ENCODE measurements at places on chromosomes 5 and 9. TPM values are rescaled to one million over a fixed set of nuclear protein-coding genes. Genes with fewer than 3 reads are reported as not detected.
A peak's percentile ranks its signal among the peaks of the same experiment; 100 is the strongest.

Gene PLPP6
- 12.7 TPM for total RNA-seq

Gene SAXO1
- 0.43 TPM for total RNA-seq

Gene PRELID1
- 80.5 TPM for total RNA-seq

Gene CDHR2
- total RNA-seq: 1.1 TPM

Gene SLC6A18
- total RNA-seq: not detected

Gene CBY3
- not detected for total RNA-seq

Gene F2RL2
- total RNA-seq: 3.3 TPM

Gene GRXCR2
- not detected for total RNA-seq

Gene ARL14EPL
- 0.25 TPM for total RNA-seq

Gene FOXD4L4
- 0.38 TPM for total RNA-seq

Gene SLC4A9
- 2.5 TPM for total RNA-seq

Gene GNA14
- 0.22 TPM for total RNA-seq

DNA sequence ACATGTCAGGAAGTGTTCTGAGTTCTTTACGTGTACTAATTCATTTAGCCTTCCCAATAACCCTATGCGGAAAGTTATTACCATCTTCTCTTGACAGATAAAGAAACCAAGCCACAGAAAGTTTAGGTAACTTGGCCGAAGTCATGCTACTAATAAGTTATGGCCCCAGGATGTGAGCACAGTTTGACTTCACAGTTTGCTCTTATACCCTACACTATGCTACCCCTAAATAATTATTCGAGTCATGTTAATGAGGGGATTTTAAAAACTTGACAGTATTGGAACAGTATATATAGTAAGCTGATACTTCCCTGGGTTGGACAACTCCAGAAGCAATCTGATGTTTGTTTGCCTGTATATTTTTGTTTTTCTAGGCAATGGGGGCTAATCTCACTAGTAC is 29.4 kb upstream of the PDCD1LG2 start:
- H3K4me1 ChIP-seq: no peaks in the 10 kb centered on the region
- H3K27ac ChIP-seq: no peak overlapping the region
- H3K4me3 ChIP-seq: no peak overlapping the region
- no peak for DNase-seq
- no peaks in the 10 kb centered on the region for H3K36me3 ChIP-seq
- no peaks in the 10 kb centered on the region for H3K27me3 ChIP-seq

DNA sequence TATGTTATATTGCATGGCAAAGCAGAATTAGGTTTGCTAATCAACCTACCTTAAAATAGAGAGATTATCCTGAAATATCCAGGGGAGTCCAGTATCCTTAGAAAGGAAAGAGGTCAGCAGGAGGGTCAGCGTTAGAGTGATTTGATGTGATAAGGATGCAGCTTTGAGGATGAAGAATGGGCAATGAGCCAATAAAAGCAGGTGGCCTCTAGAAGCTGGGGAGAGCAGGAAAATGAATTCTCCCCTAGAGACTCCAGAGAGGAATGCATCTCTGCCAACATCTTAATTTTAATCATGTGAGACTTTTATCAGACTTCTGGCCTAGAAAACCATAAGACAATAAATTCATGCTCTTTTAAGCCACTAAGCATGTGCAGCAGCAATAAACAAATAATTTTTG is 65.7 kb upstream of the SYK start:
- DNase-seq: no peak
- peaks cover 8% of the 10 kb centered on the region for H3K4me1 ChIP-seq
- peaks cover 4% of the 10 kb centered on the region for H3K27me3 ChIP-seq
- H3K27ac ChIP-seq: no peak overlapping the region
- no peak overlapping the region for H3K4me3 ChIP-seq

- no peak for DNase-seq
- no peaks in the 10 kb centered on the region for H3K36me3 ChIP-seq
- H3K27me3 ChIP-seq: no peaks in the 10 kb centered on the region
- H3K4me3 ChIP-seq: no peak overlapping the region
Observed at GRCh38 chr9:126955811-126956210, 41.2 kb downstream of the RALGPS1 start.

GRCh38 chr9:93010704-93011103 is 47.8 kb upstream of the SUSD3 start:
- H3K27ac ChIP-seq: no peak overlapping the region
- H3K36me3 ChIP-seq: peaks cover 25% of the 10 kb centered on the region
- peak; percentile 36 for DNase-seq
- no peaks in the 10 kb centered on the region for H3K27me3 ChIP-seq
- H3K4me1 ChIP-seq: no peaks in the 10 kb centered on the region

- H3K4me3 ChIP-seq: no peak overlapping the region
- H3K4me1 ChIP-seq: no peaks in the 10 kb centered on the region
- H3K27ac ChIP-seq: no peak overlapping the region
- DNase-seq: no peak
Observed at GRCh38 chr9:128643519-128644300, 12.9 kb downstream of the DYNC2I2 start.

- peaks cover 6% of the 10 kb centered on the region for H3K4me1 ChIP-seq
- no peaks in the 10 kb centered on the region for H3K36me3 ChIP-seq
- no peaks in the 10 kb centered on the region for H3K27me3 ChIP-seq
- no peak overlapping the region for H3K4me3 ChIP-seq
- H3K27ac ChIP-seq: no peak overlapping the region
Observed at GRCh38 chr5:145681686-145682085, 153.5 kb downstream of the PRELID2 start.

- H3K36me3 ChIP-seq: no peaks in the 10 kb centered on the region
- H3K4me3 ChIP-seq: no peak overlapping the region
- peaks cover 29% of the 10 kb centered on the region for H3K27me3 ChIP-seq
- no peak overlapping the region for H3K27ac ChIP-seq
- no peak for DNase-seq
Observed at GRCh38 chr5:75824323-75824722, 107.1 kb upstream of the POC5 start.

DNA sequence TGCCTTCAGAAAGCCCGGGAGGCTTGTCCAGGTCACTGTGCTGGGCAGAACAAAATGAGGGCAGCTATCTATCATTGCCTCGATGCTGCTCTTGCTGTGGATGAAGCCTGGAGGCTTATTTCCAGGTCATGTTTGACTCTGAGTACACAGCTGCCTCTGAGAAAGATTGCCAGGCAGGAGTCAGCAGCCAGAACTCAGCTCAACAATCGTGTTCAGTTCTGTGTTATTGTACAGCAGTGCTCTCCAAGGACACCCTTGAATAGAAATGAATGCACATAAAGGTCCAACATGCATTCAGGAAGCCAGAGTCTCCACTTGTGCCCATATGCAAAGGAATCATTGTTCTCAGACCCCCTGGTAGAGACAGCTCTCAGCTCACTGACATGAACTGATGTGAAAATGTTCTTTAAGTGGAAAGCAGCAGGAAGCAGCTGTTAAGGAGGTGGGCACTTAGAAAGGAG is 61.7 kb upstream of the ZFR start:
- no peak overlapping the region for H3K4me3 ChIP-seq
- DNase-seq: no peak
- peaks cover 21% of the 10 kb centered on the region for H3K27me3 ChIP-seq
- no peak overlapping the region for H3K27ac ChIP-seq
- peaks cover 34% of the 10 kb centered on the region for H3K4me1 ChIP-seq

DNA sequence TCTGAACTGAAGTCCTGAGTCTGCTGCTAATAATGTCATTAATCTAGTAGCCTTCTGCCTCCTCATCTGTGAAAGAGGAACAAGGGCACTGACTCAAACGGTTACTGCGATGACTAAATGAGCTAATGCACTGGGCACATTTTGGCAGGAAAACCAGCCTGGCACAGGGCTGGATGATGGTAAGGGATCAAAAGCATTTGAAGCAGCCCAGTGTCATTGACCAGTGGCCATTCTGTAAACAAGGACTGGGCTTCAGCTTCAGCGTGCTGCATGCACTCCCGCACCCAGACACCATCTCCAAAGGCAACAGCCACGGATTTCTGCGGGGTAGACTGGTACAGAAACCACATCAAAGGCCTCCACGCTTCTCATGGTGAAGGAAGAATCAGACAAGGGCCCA is 8.0 kb downstream of the GCNT4 start:
- H3K27ac ChIP-seq: no peak overlapping the region
- peaks cover 15% of the 10 kb centered on the region for H3K4me1 ChIP-seq
- no peak overlapping the region for H3K4me3 ChIP-seq

GRCh38 chr9:24007185-24007584 is 181.1 kb upstream of the ELAVL2 start:
- no peaks in the 10 kb centered on the region for H3K27me3 ChIP-seq
- no peaks in the 10 kb centered on the region for H3K4me1 ChIP-seq
- DNase-seq: no peak
- no peak overlapping the region for H3K4me3 ChIP-seq
- no peaks in the 10 kb centered on the region for H3K36me3 ChIP-seq
- H3K27ac ChIP-seq: no peak overlapping the region

DNA sequence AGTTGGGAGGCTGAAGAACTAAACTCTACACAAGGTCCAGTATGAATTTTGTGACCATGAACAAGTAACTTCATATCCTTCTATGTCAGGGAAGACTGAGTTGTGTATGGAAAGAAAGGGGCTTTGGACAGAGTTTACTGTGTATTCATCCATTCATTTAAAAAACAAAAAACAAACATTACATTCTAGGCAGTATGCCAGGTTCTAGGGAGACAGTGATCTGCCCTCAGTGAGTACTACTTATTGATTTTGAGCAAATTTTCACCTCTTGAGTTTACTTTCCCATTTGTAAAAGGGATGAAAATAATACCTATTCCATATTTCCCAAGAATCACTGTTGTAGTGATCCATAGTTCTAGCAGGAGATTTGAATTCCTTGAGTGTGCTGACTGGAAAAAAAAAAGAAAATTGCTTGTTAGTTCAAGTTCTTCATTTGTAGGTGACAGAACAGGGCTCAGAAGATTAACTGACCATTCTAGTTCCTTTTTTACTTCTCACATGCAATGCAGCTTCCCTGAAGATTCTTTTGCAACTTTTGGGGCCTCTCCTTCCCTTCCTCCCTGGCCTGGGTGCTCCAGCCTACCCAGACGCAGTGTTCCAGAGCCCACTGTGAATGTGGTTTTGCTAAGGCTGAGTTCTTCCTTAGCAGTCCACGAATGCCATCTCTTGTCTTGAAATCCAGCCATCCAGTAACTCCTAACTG is 2.6 kb upstream of the GAPVD1 start:
- no peak for DNase-seq
- peaks cover 2% of the 10 kb centered on the region for H3K36me3 ChIP-seq
- H3K27me3 ChIP-seq: no peaks in the 10 kb centered on the region
- H3K27ac ChIP-seq: no peak overlapping the region
- no peak overlapping the region for H3K4me3 ChIP-seq
